NCI-H1092 (cell line): ENCODE measurements at places on chromosomes 1 and 21.

DNA sequence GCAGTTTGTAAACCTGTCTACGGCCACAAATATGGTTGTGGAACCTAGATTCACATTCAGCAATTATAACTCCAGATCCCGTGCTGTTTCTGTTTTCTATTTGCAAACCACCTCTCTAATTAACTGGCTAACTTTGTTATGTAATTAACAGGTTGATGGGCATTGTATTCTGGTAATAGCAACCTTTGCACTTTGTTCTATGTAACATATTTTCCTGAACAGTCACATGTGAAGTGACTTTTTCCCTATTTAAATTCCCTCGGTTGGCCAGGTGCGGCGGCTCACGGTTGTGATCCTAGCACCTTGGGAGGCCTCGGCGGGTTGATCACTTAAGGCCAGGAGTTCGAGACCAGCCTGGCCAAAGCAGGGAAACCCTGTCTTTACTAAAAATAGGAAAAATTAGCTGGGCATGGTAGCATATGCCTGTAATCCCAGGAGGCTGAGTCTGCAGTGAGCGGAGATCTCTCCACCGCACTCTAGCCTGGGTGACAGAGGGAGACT is 1.4 kb downstream of the ACADM start:
- DNase-seq: no peak

DNA sequence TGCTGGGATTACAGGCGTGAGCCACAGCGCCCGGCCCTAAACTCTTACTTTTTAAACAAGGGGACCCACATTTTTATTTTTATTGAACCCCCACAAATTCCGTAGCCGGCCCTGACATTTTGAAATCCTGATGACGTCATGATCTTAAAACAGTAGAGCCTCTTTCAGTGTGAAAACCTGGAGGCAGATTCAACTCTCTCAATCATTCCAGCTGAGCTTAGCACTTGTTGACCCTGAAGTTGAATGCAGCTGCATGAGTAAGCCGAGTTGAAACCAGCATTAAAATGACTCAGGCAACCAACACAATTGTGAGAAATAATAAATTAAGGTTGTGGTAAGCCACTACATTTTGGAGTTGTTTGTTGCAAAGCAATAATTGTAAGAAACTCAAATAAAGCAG is 93.9 kb upstream of the ADGRL4 start:
- DNase-seq: no peak

GRCh38 chr1:46530791-46531409 is 20.5 kb downstream of the KNCN start:
- no peak for DNase-seq

DNA sequence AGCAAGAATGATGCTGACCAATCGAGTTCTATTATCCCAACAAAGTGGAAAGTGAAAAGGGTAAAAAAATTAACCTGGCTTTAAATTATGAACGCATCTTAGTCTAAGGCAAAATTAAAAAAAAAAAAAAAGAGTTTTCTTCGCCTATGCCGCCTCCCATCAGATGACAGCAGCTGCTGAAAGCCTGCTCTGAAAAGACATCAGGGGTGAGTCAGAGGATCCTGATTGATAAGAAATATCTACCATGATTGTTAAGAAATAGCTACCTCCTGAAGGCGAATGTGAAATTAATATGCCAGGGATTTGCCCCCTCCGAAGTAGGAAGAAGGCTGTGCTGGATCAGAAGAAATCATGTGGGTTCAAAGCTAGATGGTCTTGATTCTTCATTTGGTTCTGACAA is 216.8 kb upstream of the C1orf87 start:
- DNase-seq: no peak

- DNase-seq: no peak
Observed at GRCh38 chr1:39711966-39712340, 20.7 kb upstream of the HPCAL4 start.

DNA sequence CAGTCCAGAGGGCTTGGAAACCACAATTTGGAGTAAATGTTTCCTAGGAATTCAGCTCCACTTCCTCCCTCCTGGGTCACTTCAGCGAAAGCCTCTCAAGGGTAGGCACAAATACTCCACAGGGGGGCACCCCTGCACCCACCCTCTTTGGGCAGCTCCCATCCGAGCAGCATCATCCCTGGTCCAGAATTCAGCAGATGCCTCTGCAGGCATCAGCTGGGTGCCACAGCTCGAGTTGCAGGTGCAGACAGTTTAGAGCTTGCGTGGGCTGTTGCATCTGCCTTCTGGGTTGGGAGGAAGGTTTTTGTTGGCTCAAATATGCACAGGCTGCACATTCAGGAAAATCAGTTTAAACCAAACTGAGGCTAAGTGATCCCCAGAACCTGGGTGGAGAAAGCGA is 25.0 kb downstream of the KANK4 start:
- no peak for DNase-seq

DNA sequence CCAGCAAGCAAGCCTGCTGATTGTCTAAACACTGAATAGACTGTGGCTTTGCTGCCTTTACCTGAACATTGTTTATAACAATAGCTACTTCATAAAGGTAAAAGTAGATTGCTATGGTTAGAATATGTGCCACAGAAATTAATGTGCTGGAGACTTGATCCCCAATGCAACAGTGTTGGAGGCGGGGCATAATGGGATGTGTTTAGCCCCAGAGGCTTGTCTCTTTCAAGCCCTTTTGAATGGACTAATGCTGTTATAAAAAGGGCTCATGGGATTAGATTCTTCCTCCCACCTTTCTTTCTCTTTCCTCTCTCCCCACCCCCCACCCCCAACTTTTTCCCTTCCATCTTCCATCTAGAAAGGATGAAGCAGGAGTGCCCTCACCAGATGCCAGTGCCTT is 80.2 kb upstream of the PPP2R5A start:
- DNase-seq: no peak

- DNase-seq: peak; percentile 15
Observed at GRCh38 chr1:219304227-219305226, 130.8 kb downstream of the LYPLAL1 start.

GRCh38 chr1:223358826-223359225 is 5.2 kb downstream of the SUSD4 start:
- DNase-seq: no peak

DNA sequence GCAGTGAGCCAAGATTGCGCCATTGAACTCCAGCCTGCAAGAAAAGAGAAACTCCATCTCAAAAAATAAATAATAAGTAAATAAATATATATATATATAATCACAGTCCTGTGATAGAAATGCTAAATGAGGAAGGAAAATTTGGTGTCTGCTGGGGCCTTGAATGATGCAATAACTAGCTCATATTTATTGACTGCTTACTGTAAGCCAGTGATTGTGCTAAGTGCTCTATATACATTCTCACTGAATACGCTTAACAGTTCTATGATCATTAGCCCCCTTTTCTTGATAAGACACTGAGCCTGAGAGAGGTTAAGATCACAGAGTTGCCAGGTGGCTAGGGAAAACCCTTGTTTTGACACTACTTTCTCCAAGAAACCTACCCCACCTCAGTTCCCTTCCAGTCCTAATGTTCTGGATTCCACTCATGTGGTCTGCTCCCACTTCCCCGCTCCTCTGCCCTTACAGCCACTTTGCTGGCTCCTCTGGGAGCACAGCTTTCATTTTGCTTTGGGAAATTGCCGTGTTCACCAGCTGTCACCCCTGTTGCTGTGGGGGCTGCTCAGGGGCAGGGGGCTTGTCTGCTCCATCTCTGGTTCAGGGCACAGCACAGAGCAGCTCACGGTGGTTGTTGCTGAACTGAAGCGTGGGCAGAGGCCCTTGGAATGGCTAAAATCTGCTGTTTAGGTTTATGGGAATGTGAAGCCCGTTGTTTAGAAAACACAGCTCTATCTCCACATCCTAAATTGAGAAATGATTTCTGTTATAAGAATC is 2.5 kb upstream of the BMP8A start:
- no peak for DNase-seq
